ENCODE measurements at places on chromosomes 13 and 19.

GRCh38 chr19:30743702-30744101 is 371.5 kb downstream of the ZNF536 start:
- DNase-seq, result no peak

DNA sequence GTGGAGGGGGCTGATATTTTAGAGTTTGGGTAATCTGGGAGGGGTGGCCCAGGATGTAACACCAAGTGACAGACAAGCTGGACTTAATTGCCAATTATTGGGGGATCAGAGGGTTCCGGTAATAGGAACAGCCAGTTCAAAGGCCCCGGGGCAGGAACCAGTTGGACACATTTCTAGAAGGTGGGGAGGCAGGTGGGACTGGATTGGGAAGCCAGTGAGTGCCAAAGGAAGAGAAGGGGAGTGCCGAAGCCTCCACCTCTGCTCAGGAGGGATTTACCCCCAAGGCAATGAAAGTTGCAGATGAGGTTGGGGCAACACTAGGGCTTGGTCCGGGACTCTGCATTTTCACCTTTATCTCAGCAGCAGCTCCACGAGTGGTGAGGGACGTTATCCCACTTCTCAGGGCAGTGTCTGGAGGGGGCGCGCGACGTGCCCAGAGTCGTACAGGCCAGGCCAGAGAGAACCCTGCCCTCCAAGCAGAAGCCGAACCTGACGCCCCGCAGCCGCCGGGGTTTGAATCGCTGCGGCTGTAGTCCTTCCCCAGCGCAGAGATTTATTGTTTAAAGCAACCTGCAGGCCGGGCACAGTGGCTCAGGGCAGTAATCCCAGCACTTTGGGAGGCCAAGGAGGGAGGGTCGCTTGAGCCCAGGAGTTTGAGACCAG is 5.7 kb upstream of the JUND start:
- DNase-seq, result no peak

- no peak for DNase-seq
Observed at GRCh38 chr13:36509369-36509768, 77.1 kb downstream of the CCNA1 start.

GRCh38 chr19:46533078-46533620 is 37.5 kb upstream of the PNMA8B start:
- no peak for DNase-seq

- DNase-seq, result no peak
Observed at GRCh38 chr13:90547272-90547790, 800.2 kb upstream of the MIR17HG start.

DNA sequence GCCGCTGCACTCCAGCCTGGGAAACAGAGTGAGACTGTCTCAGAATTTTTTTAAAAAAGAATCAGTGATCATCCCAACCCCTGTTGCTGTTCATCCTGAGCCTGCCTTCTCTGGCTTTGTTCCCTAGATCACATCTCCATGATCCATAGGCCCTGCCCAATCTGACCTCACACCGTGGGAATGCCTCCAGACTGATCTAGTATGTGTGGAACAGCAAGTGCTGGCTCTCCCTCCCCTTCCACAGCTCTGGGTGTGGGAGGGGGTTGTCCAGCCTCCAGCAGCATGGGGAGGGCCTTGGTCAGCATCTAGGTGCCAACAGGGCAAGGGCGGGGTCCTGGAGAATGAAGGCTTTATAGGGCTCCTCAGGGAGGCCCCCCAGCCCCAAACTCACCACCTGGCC is at the start of gene KLK2:
Gene KLK2 (plus strand): TSS at position 384 of the 400 bp plus-strand sequence. CDS start 35 bp downstream, outside the sequence.
- peak; percentile 33 for DNase-seq

DNA sequence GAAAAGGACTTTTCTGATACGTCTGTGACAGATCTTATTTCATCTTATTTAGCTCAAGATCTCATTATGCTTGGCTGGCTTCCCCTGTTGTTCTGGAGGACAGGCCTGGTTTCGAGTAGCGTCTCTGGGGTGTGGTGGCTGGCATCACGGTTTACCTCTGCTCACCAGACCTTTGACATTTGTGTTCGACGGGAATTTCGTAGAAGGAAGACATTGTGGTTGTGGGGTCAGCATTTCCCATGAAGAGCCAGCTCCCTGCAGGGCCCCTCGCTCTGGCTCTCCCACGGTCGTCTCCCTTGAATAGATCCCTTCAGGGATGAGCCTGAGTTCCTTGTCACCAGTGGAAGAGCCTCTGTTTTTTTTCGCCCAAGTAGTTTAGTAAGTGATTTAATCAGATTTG is 78.6 kb upstream of the TEX29 start:
- DNase-seq, result no peak

DNA sequence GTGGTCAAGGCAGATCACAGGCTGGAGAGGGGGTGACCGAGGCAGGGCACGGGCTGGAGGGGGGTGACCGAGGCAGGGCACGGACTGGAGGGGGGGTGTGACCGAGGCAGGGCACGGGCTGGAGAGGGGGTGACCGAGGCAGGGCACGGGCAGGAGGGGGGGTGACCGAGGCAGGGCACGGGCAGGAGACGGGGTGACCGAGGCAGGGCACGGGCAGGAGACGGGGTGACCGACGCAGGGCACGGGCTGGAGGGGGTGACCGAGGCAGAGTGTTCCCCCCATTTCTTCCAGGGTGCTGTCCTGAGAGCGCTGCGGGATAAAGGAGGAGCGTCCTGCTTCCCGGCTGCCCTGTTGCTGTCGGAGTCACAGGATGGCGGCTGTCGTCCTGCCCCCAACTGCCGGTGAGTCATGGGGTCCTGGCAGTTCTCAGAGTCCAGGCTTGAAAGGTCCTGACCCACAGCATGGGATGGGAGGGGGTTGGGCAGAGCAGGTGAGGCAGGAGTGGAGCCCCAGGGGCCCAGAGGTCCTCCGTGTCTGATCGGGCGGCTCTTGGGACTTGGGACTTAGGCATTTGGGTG is 5.3 kb downstream of the ZNF557 start:
- DNase-seq, result no peak

GRCh38 chr19:44111910-44112463 is 1.2 kb upstream of the ZNF225 start:
- no peak for DNase-seq

- no peak for DNase-seq
Observed at GRCh38 chr13:106700007-106700406, 132.1 kb upstream of the ARGLU1 start.

GRCh38 chr13:98821372-98822224 is 69.1 kb upstream of the SLC15A1 start:
- DNase-seq, result no peak

GRCh38 chr19:23785982-23786381 is 27.3 kb upstream of the ZNF681 start:
- no peak for DNase-seq

- DNase-seq, result no peak
Observed at GRCh38 chr19:52992109-52993004, 21.4 kb upstream of the ERVV-1 start.

DNA sequence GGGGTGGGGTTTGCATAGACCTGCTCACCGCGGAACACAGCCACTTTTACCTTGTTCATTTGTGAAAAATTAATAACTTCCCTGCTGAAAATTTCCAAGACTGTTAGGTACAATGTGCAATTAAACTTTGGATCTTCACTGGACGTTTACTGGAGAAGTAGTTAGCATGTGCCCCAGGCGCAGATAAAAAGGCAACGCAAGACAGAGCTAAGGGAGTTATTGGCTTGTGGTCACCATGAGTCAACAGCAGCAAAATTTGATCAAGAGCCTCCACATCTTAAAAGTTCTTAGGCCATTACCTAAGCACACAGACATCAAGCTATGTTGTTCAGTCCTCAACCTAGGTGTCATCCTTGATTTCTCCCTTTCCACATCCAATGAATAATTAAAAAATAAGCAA is 257.0 kb downstream of the LHFPL6 start:
- DNase-seq, result no peak

- DNase-seq, result no peak
Observed at GRCh38 chr19:38544569-38545315, 73.0 kb downstream of the MAP4K1 start.

GRCh38 chr19:31054430-31054829 is 294.8 kb downstream of the TSHZ3 start:
- DNase-seq, result peak; percentile 12

DNA sequence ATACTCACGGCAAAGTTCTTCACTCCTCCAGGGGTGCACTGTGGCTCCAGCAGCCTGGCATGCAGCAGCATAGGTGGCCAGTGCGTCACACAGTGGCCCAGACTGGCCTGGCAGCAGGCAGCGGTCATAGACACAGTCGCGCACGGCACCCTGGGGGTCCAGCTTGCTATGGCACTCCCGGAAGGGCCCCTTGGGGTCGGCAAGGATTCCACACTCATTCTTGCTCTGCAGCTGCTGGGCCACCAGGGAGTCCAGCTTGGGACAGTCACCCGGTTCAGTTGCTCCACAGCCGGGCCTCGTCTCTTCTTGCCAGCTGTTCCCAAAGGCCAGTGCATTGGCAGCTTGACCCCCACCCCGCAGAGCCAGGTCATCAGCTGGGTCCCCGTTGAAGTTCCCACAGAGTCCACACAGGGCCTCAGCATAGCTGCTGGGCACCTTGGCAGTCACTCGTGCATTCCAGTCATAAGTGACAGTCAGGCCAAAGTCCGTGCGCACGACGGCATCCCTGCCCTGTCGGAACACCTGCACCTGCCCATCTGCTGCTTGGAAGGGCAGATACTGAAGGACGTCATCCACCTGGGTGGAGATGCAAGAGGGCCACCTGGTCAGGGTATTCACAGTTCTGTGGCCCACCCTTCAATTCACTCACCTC is 20.6 kb downstream of the FCGBP start:
- DNase-seq, result no peak

GRCh38 chr13:107376341-107377125 is 808.6 kb upstream of the ARGLU1 start:
- DNase-seq, result no peak

DNA sequence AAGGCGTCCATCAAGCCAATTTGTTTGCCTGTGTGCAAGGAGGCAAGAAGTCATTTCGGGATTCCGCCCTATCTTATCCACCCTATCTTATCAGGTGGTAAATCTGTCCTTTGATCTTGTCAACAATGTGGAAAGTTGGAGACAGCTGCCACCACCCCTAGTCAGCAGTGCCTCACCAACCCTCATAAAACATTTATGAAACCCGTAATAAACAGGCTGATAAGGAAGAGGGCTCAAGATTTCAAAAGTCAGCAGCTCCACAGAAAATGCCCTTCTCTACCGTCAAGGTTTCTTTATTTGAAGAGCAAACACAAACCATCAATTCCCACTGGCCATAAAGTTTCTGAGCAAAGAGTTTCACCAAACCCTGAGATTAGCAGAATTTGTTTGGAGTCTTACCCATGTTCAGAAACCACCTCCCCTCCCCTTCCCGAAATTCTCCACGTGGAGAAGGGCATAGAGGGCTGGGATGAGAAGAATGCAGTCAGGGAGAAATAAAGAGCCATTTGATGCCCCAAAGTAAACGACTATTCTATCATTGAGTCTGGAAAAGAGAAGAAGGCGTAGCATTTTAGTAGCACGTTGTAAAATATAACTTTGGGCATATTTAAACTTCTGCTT is 196.0 kb upstream of the GPR12 start:
- no peak for DNase-seq

Measured in activated naive CD4-positive, alpha-beta T cell treated with anti-CD3 and anti-CD28 coated beads, Interleukin-2, amount 50 U/mL, for 72 hours (primary cell).